ENCODE measurements at places on chromosomes 13 and 19.
A peak's percentile ranks its signal among the peaks of the same experiment; 100 is the strongest.

GRCh38 chr13:71875823-71876222, 8.8 kb upstream of the DACH1 start:
- DNase-seq, result no peak

- DNase-seq, result no peak
Observed at GRCh38 chr13:51793570-51794271, 10.2 kb downstream of the DHRS12 start.

- no peak for DNase-seq
Observed at GRCh38 chr19:13078897-13079541, 23.6 kb downstream of the LYL1 start.

DNA sequence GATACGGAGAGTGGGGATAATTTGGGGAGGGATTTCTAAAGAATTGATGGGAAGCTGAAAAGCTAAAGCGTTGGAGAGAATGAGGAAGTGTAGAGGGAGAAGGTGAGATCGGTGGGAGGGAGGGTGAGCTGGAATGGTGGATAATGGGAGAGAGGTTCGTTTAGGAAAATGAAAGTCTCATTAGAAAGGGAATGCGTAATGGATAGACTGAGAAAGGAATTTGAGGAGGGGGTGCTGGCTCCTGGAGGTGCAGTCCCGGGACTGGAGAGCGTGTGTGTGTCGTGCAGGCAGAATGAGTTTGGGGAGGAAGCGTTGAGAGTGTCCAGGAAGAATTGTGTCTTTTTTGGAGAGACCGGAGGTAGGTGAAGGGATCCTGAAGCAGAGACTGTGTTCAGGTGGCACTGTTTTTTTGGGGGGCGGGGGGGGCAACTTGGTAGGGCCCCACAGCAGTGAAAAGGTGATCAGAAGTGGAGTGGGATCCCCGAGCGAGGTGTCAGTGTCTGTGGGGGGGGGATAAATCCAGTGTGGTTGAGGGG, 1.4 kb downstream of the ACTN4 start:
- no peak for DNase-seq

- no peak for DNase-seq
Observed at GRCh38 chr13:35866801-35867200, 264.4 kb downstream of the DCLK1 start.

GRCh38 chr13:94711561-94712286, 621 bp downstream of the SOX21 start:
- no peak for DNase-seq

- DNase-seq, result no peak
Observed at GRCh38 chr13:23599083-23599925, 29.1 kb downstream of the TNFRSF19 start.

- peak; percentile 67 for DNase-seq
Observed at GRCh38 chr19:40221858-40222619, 3.9 kb upstream of the TTC9B start.

GRCh38 chr13:113950451-113951245, 23.2 kb downstream of the C13orf46 start:
- DNase-seq, result no peak

- DNase-seq, result no peak
Observed at GRCh38 chr13:42136518-42136917, 88.1 kb downstream of the DGKH start.

GRCh38 chr19:46493236-46494145, 2.2 kb downstream of the PNMA8B start:
- DNase-seq, result no peak

- peak; percentile 83 for DNase-seq
Observed at GRCh38 chr19:23762884-23763711, 4.4 kb upstream of the ZNF681 start.

DNA sequence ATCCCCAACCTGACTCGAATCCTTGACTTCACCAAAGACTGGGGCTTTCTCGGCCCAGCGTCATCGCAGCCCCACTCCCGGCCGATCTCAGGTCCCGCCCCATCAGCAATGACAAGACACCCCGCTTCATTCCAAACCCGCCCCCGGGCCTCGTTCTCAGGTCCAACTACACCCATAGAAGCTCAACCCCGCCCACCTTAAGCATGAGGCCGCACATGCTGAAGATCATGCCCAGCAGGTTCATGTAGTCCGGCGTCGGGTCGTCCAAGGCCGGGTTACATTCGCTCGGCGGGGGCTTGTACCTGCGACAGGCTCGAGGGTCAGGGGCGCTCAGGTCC, 2.3 kb downstream of the WDR83 start:
- peak; percentile 69 for DNase-seq

DNA sequence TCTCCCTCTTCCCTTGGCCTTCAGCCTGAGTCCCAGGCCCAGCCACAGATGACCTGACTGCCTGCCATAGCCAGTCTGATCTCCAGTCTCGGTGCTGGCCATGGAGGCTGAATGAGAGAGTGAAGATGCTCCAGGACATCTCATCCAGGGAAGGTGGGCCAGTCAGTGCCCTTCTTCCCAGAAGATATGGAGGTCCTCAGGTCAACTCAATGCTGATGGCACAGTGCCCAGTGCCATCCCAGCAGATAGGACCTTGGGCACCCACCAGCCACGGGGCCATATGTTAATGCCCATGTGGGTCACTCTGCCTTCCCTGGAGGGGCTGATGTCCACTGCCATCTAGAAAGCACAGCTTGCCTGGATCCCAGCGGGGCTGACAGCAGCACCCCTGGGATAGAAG, 7.2 kb downstream of the VSTM2B start:
- no peak for DNase-seq

DNA sequence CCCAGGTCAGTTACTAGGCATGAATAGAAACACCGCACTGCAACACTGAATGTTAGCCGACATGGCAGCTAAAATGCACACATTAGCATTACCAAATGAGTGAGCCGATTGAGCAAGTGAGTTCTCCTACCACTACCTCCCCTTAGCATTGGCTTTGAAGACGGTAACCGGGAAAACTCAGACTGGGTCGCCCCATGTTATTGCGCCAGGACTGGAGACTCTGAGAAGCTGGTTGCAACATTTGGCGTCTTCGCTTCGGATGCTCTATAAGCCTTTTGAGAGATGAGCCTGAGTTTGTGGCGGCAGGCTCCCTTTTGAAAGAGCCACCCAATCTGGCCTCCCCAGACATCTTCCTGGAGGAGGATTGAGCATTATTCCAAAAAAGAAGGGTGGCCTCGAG, 68.5 kb upstream of the POMP start:
- DNase-seq, result no peak

GRCh38 chr19:720345-721160, 11.8 kb downstream of the PALM start:
- DNase-seq, result no peak

DNA sequence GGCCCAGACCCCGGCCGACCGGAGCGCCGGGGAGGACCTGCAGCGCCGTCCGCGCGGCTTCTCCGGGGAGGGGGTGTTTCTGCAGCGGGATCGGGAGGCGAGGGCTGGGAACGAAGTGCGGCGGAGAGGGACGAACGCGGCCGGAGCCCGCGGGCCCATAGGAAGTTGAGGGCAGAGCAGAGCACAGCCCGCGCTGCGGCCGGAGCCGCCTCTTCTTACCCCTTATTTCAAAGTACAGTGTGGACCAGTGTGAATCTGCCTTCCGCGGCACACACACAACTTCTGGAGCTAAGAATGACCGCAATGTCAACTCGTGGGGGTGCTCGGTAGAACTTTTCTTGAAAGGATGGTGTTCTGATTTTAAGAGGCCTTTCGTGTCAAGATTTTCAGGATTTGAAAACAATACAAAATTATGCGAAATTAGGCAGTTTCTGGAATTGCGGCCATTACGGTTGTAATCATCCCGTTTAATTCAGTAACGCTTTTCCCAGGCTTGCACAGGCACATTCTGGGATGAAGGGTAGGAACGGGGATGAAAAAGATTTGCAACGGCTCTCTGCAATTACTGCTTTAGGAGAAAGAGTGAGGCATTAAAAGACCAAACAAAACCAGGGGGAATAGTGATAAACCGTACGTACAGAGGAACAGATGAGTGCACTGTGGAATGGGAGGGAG, 821 bp downstream of the TDRD3 start:
- peak; percentile 4 for DNase-seq

GRCh38 chr13:113293686-113294085, 3.4 kb upstream of the LAMP1 start:
- DNase-seq, result no peak

- DNase-seq, result no peak
Observed at GRCh38 chr13:43316946-43317353, 293.6 kb downstream of the DNAJC15 start.
